Upper lobe of right lung (tissue), 1 donor: ENCODE measurements at places on chromosomes 6 and 20.

GRCh38 chr20:52985687-52986086 is 13.5 kb downstream of the TSHZ2 start:
- DNase-seq: no peak

DNA sequence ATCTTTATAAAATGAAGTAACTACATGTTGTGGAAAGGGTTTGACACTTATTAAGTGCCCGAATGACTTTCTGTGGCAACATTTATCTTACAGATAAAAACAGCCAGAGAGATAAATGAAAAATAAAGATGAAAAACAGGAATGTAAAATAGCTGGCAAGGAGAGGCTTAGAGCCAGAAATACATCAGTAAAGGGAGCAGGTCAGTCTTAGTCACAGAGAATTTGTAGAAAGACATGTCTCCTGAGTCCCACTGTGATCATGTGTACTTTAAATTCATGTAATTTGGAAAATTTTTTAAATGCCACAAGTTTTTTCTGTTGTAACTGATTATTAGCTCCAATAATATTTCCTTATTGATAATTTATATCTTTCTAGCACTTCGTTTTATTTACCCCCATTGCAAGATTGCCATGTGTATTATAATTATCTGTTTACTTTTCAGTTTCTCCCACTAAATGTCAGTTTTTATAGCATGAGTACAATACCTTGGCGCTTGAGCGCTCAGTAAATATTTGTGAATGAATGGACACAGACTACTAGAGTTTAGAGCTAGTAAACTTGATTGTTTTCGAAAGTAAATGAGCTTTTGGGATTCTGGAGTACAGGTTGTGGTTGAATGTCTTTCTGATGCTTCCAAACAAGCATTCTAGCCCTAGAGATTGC is 15.2 kb downstream of the TAB2 start:
- DNase-seq: no peak

GRCh38 chr6:133407320-133408100 is 166.4 kb downstream of the EYA4 start:
- no peak for DNase-seq

DNA sequence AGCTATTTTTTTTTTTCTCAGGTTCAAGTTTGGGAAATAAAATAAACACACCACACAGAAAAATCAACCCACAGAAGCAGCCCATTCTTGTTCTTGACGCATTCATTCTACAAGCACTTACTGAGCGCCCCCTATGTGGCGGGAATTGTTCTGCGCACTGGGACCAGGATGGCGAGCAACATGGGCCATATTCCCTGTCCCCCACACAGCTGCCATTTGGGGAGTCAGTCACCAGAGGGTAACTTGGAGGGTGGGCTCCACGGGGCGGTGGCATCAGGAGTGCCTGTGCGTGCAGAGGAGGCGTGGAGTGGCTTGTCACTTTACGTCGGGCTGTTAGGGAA is 185.0 kb upstream of the PDE10A start:
- DNase-seq: no peak

DNA sequence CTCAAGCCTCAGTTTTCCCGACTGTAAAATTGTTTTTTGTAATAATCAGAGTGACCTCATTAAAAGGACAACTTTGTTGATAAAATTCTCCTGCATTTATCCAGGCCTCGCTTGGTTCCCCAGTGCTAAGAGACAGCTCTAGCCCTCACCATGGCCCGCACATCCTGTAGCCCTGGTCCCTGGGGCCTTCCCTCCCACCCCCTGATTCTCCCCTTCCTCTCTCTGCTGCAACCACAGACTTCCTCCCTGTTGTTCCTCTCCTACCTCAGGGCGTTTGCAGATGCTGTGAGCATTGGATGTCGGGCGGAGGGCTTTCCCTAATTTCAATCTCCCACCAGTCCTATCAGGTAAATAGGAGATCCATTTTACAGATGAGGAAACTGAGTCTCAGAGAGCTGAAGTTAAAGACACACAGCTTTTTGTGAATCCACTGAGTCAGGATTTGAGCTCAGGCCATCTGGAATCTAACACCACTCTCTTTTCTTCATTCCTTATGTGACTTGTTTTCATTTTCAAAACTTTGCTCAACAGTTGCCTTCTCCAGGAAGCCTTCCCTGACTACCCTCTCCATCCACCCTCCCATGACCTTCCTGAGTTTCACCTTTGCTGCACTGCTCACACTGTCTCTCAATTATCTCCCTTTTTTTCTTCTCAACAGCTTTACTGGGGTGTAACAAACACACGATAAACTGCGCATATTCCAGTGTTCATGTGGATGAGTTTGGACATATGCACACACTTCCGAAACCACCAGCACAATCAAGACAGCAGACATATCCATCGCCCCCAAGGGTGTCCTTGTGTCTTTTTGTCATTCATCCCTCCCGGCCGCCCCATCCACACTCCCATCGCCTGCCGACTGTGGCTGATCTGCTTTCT is 107.1 kb downstream of the CEBPB start:
- no peak for DNase-seq

DNA sequence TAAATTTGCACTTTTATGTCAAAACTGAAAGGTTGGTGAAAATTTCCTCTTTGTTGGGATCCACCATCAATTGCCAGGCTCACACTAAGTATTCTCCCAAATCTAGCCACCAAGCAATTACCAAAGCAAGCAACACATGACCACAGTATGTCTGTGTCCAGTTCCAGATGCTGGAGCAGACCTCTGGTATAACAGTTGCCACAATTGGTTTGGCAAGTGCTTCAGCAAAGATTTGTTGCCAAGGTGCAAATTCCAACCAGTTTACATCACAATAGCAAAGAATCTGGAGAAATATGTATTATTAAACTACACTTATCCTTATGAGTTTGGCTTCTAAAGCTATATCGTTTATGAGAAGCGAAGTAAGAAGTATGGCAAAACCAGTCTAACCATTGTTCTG is 6.4 kb downstream of the GTF2H5 start:
- no peak for DNase-seq

- DNase-seq: no peak
Observed at GRCh38 chr6:38353310-38354036, 286.3 kb downstream of the BTBD9 start.

- DNase-seq: no peak
Observed at GRCh38 chr6:118100717-118101116, 193.7 kb downstream of the SLC35F1 start.

GRCh38 chr6:1868561-1869261 is 259.0 kb downstream of the FOXC1 start:
- no peak for DNase-seq

DNA sequence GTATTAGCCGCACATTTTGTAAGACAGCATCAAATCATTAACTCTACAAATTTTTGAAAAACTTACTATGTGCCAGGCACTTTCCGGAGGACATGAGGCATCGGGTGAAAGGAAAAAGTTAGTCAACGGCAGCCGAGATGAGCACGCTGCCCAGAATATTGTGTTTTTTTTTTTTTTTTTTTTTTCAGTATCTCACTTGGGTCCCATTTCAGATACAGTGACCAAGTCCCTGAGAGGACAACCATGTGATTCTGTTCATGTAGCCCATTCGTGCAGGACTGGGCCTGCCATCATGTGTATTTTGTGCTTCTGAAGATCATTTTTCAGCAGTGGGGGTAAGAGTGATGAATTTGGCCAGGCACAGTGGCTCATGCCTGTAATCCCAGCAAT is 1.3 kb downstream of the SLA2 start:
- no peak for DNase-seq

- DNase-seq: no peak
Observed at GRCh38 chr6:141451511-141452353, 681.0 kb upstream of the GJE1 start.

DNA sequence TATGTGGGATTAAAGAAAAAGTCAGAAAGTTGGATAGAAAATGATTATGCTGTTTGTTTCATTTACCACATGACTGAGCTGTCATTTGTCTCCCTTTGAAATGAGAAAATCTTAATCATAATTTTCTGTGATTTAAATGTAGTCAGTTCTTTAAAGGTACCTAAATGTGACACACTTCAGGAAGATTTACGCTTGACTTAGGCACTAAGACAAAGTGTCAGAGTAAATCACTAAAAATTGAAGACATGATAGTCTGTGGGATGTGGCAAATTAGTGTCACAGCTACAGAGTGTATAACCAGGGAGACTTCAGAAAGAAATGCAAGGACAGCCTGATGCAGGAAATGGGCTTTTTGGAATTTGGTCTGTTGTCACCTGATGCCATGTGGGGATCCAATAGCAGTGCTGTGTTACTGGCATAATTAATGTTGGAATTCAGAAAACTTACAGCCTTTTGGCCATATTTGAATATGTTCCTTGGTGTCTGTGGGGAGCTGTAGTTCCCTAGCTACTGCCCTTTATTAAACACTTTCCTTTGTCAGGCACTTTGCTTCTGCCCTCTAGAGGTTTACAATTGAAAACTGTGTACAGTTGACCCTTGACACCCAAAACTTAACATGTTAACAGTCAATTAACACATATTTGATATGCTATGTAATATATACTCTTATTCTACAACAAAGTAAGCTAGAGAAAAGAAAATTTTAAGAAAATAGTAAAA is 493.8 kb downstream of the UTRN start:
- DNase-seq: no peak

DNA sequence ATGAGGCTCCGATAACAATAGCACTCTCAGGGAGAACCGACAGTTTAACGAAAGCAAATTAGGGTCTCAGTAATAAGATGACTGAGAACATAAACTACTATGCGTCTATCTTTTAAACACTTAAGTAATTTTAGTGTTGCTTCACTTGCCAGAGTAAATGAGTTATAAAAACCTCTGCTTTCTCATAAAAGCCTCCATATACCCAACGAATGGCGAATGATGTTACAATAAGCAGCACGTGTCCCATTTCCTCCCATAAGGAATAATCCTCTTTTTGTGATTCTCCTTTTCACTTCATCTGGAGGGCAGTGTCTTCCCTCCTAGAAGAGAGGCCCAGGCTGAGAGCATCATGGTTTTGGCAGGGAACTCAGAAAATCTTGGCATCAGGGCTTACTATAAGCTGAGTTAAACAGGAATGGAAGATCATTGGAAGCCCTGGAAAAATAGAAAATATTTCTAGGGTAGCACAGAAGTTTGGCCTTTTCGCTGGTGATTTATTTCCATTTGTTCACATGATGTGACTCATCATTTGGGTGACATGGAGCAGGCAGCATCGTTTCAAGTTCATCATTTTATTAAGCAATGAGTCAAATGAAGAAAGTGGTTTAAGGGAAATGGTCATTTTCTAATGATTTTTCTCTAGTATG is 255.4 kb downstream of the ATXN1 start:
- DNase-seq: no peak

- DNase-seq: no peak
Observed at GRCh38 chr6:82976179-82976578, 89.5 kb downstream of the UBE3D start.

DNA sequence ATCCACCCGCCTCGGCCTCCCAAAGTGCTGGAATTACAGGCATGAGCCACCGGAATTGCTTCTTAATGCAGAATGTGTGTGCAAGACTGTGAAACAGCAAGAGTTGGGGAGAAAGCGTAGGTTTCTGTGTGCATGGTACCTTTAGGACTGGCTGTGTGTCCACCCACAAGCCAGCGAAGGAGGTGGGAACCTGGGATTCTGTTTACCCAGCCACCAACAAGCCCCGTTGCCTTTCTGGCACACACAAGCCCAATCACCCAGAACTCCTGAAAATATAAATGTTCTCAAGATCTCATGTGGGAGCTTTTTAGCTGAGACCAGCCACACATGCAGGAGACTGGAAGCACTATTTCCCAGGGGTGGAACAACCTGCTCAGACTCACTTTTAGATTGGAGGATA is 4.9 kb upstream of the RNF24 start:
- DNase-seq: no peak

DNA sequence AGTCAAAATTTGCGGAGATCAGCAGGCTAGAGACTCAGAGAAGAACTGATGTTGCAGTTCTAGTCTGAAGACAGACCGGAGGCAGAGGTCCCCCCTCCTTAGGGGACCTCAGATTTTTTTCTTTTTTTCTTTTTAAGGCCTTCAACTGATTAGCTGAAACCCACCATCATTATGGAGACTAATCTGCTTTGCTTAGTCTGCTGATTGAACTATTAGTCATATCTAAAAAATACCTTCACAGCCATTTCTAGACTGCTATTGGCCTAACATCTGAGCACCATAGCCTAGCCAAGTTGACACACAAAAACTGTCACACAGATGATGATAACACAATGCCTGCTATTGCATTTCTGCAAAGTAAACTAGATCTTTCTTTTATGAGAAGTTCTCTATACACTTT is 141.1 kb upstream of the TNFAIP3 start:
- no peak for DNase-seq

DNA sequence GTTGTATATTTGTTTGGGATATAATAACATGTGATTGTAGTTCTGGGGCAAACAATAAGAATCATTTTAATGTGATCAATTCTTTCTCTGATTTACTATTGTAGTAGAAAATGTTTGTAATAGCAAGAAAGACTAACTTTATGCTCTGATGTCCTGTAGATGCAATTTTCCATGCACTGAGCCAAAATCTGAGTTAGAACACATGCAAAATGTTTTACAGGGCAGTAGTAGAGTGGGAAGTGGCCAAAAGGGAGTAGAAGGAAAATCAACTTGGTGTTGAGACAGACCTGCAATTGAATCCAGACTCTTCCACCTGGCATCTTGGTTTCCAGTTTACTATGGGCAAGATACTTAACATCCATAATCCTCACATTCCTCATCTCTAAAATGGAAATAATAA is 93.5 kb upstream of the BMP5 start:
- DNase-seq: no peak

- no peak for DNase-seq
Observed at GRCh38 chr6:14079433-14079832, 38.1 kb upstream of the CD83 start.

- DNase-seq: peak; percentile 80
Observed at GRCh38 chr20:34190679-34191090, 50.5 kb upstream of the ASIP start.

GRCh38 chr6:11058406-11058805 is 14.3 kb upstream of the ELOVL2 start:
- no peak for DNase-seq

GRCh38 chr6:100415768-100416167 is 49.0 kb downstream of the SIM1 start:
- DNase-seq: no peak

DNA sequence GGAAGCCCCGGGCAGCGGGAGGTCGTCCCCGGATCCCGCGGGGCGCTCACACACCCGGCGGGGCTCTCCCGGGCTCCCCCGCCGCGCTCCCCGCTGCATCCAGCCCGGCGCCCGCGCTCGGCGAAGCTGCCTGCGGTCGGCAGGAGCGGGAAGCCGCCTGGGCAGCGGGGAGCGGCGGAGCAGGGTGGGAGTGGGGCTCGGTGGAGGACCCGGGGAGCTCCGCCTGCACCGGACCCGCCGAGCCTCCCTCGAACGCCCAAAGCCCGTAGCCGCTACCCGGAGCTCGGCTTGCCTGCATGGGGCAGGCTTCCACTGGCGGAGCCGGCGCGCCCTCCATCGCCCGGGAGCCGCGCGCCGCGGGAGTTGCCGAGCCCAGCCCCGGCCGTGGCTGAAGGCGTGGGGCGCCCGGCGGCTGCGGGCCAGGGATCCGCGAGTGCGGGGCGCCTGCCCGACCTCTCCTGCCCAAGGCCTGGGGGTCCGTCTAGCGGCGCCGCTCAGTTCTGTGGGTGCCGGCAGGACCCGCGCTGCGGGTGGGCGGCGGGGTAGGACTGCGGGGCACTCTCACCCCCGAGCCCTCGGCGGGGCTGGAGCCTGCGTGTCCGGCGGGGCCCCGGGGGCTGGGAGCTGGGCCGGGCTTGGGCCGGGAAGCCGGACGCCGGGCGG is 671 bp downstream of the CDH4 start:
- no peak for DNase-seq

GRCh38 chr6:46057792-46058191 is 42.1 kb upstream of the CLIC5 start:
- no peak for DNase-seq
